ENCODE measurements at places on chromosomes 13 and 19.
A peak's percentile ranks its signal among the peaks of the same experiment; 100 is the strongest.

DNA sequence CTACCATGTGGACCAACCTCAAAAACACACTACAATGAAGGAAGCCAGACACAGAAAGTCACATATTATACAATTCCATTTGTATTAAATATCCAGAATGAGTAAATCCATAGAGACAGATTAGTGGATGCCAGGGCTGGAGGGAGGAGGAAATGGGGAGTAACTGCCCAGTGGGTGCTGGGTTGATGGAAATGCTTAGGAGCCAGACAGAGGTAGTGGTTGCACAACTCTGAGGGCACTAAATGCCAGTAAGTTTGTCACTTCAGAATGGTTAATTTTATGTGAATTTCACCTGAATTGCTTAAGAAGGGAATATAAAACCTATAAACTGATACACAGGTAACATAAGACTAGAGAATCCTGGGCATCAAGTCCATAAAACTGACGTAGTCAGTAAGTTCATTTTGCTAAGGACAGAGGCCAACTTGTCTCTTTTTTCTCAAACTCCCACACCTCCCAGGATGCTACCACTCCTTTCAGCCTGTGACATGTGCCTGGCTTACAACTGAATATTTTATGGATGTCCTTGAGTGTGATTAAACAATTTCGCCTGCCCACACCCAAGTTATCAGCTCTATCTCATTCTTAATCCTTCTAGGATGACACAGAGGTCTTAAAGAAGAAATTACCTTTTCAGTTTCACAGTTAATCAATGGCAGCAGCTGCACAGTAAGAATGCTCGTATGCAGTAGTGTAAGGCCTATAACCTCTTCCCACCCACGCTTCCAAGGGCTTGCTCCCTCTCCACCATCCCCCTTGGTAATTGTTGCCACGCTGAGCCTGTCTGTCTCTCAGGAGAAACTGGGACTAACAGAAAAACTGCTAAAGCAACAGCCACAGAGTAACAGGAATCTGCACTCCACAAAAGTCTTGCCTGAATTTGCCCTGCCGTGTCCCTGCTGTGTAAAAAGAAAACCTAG is 5.9 kb upstream of the MLNR start:
- no peak overlapping the region for H3K4me3 ChIP-seq
- H3K36me3 ChIP-seq: peaks cover 6% of the 10 kb centered on the region
- no peak overlapping the region for H3K27ac ChIP-seq
- H3K4me1 ChIP-seq: peaks cover 10% of the 10 kb centered on the region
- H3K27me3 ChIP-seq: peaks cover 20% of the 10 kb centered on the region
- no peak for DNase-seq

GRCh38 chr19:19531951-19532805 is 3.5 kb downstream of the YJEFN3 start:
- H3K27me3 ChIP-seq: peaks cover 5% of the 10 kb centered on the region
- peak; percentile 76 for DNase-seq
- peaks cover 4% of the 10 kb centered on the region for H3K4me1 ChIP-seq
- H3K36me3 ChIP-seq: peaks cover 17% of the 10 kb centered on the region

DNA sequence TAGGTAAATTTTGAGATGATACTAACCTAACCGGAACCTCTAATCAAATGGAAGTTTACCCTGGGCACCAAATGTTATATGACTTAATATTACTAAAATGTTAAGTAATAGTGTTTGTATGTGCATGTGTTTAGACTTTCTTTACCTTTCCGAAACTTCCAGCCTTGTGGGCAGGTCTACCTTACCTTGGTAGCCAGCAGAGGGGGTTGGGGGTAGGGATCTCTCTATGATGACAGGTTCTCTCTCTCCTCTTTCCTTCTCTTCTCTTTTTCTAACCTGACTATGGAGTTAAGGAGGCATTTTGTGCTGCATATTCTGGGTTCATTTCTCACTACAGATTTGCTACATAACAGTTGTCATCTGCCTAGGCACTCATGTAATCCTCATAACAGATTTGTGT is 6.8 kb upstream of the FRY start:
- H3K4me3 ChIP-seq: no peak overlapping the region
- H3K4me1 ChIP-seq: peaks cover 3% of the 10 kb centered on the region
- no peak for DNase-seq
- H3K27ac ChIP-seq: no peak overlapping the region

- H3K36me3 ChIP-seq: no peaks in the 10 kb centered on the region
- no peaks in the 10 kb centered on the region for H3K27me3 ChIP-seq
- H3K4me3 ChIP-seq: no peak overlapping the region
Observed at GRCh38 chr19:44530777-44531176, 1.3 kb upstream of the CEACAM20 start.

DNA sequence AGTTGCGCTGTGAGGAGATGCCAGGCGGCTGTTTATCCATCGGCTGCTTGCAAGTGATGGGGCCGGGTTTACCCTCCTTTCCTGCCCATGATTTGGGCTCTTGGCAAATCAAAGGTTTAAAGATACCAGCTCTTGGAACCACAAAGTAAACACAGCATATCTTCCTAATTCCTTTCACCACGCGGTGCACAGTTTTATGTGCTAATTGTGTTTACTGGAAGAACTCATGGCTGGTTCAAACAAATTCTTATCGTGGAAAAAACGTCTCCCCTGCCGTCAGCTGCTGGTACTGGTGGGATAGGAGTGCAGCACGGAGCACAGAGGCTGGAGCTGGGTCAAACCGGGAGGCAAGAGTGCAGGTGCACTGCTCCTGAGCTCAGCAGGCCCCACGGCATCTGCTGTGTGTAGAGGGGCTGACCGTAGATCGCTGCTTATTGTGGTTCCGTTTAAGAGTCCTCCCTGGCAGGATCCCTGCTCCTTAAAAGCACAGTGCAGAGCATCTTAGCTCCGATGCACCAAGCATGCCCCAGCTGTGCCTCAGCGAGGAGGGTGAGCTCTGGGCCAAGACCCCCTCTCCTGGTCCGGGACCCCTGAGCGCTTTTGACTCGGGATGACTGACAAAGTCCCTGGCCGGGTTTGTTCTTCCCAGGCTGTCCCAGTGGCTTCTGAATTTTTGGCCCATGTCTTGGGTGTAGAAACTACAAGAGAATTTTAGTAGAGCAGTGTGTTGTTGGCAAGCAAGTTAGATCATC is 51.3 kb upstream of the GAS6 start:
- peaks cover 2% of the 10 kb centered on the region for H3K4me1 ChIP-seq
- no peaks in the 10 kb centered on the region for H3K36me3 ChIP-seq
- peak; percentile 2 for DNase-seq

DNA sequence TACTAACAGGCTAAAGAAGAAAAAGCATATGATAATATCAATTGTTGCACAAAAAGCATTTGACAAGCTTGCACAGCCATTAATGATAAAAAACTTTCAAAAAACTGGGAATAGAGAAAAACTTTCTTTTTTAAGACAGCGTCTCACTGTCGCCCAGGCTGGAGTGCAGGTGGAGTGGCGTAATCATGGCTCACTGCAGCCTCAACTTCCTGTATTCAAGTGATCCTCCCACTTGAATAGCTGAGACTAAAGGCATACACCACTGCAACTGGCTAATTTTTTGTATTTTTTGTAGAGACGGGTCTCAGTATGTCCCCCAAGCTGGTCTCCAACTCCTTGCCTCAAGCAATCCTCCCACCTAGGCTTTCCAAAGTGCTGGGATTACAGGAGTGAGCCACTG is 382.8 kb downstream of the TSHZ3 start:
- no peak for DNase-seq
- no peaks in the 10 kb centered on the region for H3K36me3 ChIP-seq
- H3K27me3 ChIP-seq: no peaks in the 10 kb centered on the region
- H3K4me1 ChIP-seq: no peaks in the 10 kb centered on the region
- no peak overlapping the region for H3K27ac ChIP-seq
- H3K4me3 ChIP-seq: no peak overlapping the region

- H3K27ac ChIP-seq: no peak overlapping the region
- no peaks in the 10 kb centered on the region for H3K27me3 ChIP-seq
- no peaks in the 10 kb centered on the region for H3K4me1 ChIP-seq
- no peak overlapping the region for H3K4me3 ChIP-seq
- DNase-seq: no peak
Observed at GRCh38 chr19:4700693-4700970, 23.0 kb downstream of the DPP9 start.

- peaks cover 15% of the 10 kb centered on the region for H3K27me3 ChIP-seq
- peaks cover 12% of the 10 kb centered on the region for H3K4me1 ChIP-seq
- H3K27ac ChIP-seq: no peak overlapping the region
- DNase-seq: no peak
- no peaks in the 10 kb centered on the region for H3K36me3 ChIP-seq
Observed at GRCh38 chr13:60169239-60170031, 5.7 kb upstream of the DIAPH3 start.

GRCh38 chr13:74485757-74486156 is 351.6 kb upstream of the KLF12 start:
- H3K27me3 ChIP-seq: peaks cover 4% of the 10 kb centered on the region
- H3K4me1 ChIP-seq: no peaks in the 10 kb centered on the region
- H3K27ac ChIP-seq: no peak overlapping the region

GRCh38 chr13:41224113-41225110 is 30.0 kb upstream of the KBTBD7 start:
- no peak overlapping the region for H3K4me3 ChIP-seq
- no peaks in the 10 kb centered on the region for H3K27me3 ChIP-seq
- H3K27ac ChIP-seq: no peak overlapping the region
- H3K4me1 ChIP-seq: peaks cover 2% of the 10 kb centered on the region

DNA sequence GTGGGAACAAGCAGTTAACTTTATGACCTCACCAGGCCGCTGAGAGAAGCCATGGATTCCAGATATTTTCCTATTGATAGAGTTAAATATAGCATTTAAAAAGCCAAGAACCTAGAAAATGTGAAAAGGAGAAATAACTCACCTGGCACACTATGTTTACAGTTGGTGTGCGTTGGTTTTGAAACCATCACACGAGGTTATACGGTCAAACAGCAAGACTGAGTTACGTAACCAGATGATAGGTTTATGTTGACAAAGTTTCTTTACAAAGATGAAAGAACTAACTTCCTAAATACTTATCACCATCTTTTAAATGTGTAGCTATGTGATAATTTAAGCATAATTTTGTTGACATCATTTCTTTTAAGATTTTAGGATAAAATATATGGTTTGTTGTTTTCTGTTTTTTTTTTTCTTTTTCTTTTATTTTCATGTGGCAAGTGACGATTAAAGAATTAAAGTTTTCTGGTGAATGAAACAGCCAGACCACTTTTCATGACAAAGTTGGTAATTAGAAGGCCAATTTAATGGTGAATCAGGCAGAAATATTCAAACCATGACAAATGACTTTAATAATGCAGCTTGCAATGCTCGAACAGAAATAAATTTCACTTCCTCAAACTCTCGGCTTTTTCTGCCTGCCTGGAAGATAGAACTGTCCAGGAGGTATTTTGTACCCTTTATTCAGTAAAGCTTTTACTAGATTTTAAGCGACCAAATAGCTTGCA is 339.1 kb upstream of the OBI1 start:
- no peaks in the 10 kb centered on the region for H3K36me3 ChIP-seq
- no peaks in the 10 kb centered on the region for H3K4me1 ChIP-seq
- peaks cover 5% of the 10 kb centered on the region for H3K27me3 ChIP-seq
- no peak for DNase-seq

GRCh38 chr19:6887316-6887715 is at the start of gene ADGRE1:
Gene ADGRE1 (plus strand): TSS chr19:6887579. CDS start chr19:6887609, 30 bp downstream.
- H3K4me1 ChIP-seq: peaks cover 37% of the 10 kb centered on the region
- no peak within 1 kb of the TSS for H3K27ac ChIP-seq
- H3K27me3 ChIP-seq: no peaks in the 10 kb centered on the region

GRCh38 chr19:46608581-46609345 is 7.6 kb downstream of the CALM3 start:
- peaks cover 76% of the 10 kb centered on the region for H3K36me3 ChIP-seq
- H3K27ac ChIP-seq: no peak overlapping the region
- no peak overlapping the region for H3K4me3 ChIP-seq
- H3K4me1 ChIP-seq: peaks cover 39% of the 10 kb centered on the region
- no peak for DNase-seq

DNA sequence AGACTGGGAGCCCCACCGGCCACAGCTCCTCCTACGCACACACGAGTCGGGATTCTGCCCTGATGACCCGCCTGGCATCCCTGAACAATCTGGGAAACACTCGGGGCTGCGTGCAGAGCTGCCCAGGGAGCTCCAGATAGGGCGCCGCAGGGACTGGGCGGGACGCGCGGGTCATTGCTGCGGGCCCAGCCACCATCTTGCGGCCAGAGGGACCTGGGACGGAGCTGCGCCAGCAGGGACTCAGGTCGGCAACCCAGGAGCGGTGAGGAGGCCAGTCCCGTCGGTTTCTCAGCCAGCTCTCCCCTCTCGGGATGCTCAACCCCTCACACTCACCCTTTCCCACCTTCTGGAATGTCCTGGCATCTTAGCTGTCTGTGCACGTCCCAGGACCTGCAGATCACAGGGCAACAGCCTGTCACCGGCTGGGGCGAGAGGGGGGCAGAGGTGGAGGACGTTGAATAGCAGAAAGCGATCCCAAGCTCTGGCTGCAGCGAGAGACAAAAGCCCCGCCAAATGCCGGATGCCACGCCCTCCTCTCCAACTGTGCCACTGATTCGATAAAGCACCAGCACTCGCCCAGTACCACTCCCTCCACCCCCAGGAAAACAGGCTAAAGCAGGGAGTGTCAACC is 20.4 kb upstream of the ZNF91 start:
- no peak overlapping the region for H3K27ac ChIP-seq
- H3K4me3 ChIP-seq: peak overlapping the region; percentile 58
- no peaks in the 10 kb centered on the region for H3K36me3 ChIP-seq

- DNase-seq: no peak
- no peak overlapping the region for H3K4me3 ChIP-seq
- H3K4me1 ChIP-seq: no peaks in the 10 kb centered on the region
- H3K27ac ChIP-seq: no peak overlapping the region
- no peaks in the 10 kb centered on the region for H3K36me3 ChIP-seq
Observed at GRCh38 chr19:29255912-29256311, 43.0 kb upstream of the UQCRFS1 start.

- no peak for DNase-seq
- H3K4me3 ChIP-seq: no peak overlapping the region
- H3K27me3 ChIP-seq: no peaks in the 10 kb centered on the region
- H3K27ac ChIP-seq: no peak overlapping the region
Observed at GRCh38 chr19:2625434-2625833, 77.1 kb downstream of the GNG7 start.
